Suprapubic skin (tissue), 4 donors: ENCODE measurements at places on chromosomes 4 and X. TPM values are rescaled to one million over a fixed set of nuclear protein-coding genes. Genes with fewer than 3 reads are reported as not detected.

DCAF4L1 gene
- total RNA-seq: 0.29 TPM

CTAG1A gene
- total RNA-seq: not detected

DMRTC1B gene
- not detected for total RNA-seq

MUC7 gene
- total RNA-seq: 0.86 TPM

- H3K36me3 ChIP-seq: no peaks in the 10 kb centered on the region
- no peak overlapping the region for H3K27ac ChIP-seq
- no peaks in the 10 kb centered on the region for H3K4me1 ChIP-seq
Observed at GRCh38 chrX:19924285-19924684, 36.9 kb upstream of the SH3KBP1 start.
